Muscle of leg (tissue), 16 donors: ENCODE measurements at places on chromosomes 13 and 19. TPM values are rescaled to one million over a fixed set of nuclear protein-coding genes. Genes with fewer than 3 reads are reported as not detected.

FAM216B gene
- 0.09 TPM for total RNA-seq

DNA sequence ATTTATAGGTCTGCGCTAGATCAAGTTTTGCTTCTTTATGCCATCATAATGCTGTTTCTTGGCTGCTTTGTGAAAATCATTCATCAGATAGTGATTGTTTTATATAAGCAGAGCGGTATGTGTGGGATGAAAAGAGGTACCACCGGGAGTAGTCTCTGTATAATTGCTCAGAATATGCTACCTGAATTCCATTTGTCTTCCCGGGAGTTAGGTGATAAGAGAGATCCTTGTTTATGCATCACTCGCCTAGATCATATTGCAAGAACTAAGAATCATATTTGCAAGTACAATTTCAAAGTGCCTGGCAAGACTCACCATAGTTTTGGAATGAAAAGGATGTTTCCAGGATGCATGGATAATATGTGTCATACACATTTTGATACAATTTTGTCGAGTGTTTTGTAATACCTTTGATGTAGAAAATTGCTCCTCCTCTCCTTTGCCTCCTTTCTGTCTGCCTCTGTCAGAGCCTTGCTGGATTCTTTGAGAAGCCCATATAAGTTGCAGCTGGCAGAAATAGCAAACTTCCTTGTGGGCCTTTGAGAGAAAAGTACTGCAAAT is 1306.0 kb upstream of the SLC10A2 start:
- peak; percentile 3 for DNase-seq

DNA sequence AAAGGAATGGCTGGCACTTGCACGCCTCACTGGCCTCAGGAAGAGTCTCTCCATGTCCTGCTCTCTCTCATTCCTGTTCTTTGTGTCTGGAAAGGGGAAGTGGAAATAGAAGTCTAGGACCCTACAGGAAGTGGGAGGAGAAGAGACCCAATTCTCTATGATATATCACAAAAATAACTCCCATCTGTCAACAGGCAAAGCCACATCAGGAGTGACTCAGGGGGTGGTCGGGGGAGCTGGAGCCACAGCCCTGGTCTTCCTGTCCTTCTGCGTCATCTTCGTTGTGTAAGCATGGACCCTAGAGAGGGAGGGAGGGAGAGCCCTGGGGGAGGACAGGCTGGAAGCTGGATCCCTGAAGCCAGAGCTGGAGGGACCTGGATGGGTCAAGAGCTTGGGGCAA is 3.0 kb downstream of the SIGLEC9 start:
- DNase-seq = peak; percentile 65

- DNase-seq = no peak
These were observed 9.6 kb downstream of the TGDS start for GRCh38 chr13:94586371-94586770.

DNA sequence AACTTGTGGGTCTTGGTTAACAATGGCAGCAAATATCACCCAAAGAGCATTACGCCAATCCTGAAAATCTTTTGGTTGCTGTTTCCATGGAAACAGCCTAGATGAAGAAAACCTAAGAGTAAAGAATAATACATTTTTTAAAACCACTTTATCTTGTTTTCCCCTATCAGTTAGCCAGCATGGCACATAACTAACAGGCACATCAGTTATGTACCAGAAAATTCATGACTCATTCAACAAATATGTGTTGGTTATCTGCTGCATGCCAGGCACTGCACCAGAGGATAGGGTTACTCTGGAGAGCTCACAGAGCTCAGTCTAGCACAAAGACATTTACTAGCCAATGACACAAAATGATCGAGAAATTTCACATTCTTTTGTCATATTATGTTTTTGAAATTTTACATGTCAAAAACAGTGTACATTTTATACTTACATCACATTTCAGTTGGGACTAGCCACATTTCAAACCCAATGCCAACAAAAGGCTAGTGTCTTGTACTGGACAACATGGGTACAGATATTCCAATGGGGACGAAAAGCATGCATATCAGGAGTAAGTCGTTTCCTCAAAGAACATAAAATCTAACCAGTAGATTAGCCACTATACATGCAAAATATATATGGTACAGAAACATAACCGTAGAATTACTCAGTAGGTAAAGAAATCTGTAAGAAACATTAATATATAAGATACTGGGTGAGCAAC is 20.3 kb downstream of the LNX2 start:
- DNase-seq = peak; percentile 27

- peak; percentile 33 for DNase-seq
These were observed at the start of gene EFNA2 for GRCh38 chr19:1285737-1286360. Gene EFNA2, plus strand, starts transcription at chr19:1285873. Its CDS starts 296 bp downstream, at chr19:1286169.

ZNF773 gene
- total RNA-seq = 11.8 TPM

- DNase-seq = peak; percentile 53
These were observed 4.1 kb downstream of the ISYNA1 start for GRCh38 chr19:18433735-18434398.

STOML3 gene
- 0.04 TPM for total RNA-seq

EMC10 gene
- total RNA-seq = 84.2 TPM

DNA sequence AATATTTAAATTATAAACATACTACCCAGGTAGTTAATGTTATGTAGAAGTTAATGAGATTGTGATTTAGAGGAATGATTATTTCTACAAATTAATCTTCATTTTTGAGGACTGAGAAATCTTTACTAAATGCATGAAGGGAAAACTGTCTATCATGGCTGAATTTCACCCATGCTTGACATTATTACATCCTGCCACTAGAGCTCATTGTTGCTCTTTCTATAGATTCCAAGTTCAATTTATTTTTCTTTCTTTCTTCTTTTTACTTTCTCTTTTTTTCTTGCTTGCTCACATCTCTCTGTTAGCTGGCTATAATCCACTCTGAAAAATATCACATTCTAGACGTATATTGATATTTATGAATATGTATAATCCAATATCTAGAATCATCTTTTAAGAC is 505.0 kb upstream of the KLHL1 start:
- peak; percentile 3 for DNase-seq
